Stimulated activated CD8-positive, alpha-beta memory T cell treated with anti-CD3 and anti-CD28 coated beads, Interleukin-2, amount 100 ng/mL, for 1 hour (primary cell): ENCODE measurements at places on chromosomes 1 and 21.

DNA sequence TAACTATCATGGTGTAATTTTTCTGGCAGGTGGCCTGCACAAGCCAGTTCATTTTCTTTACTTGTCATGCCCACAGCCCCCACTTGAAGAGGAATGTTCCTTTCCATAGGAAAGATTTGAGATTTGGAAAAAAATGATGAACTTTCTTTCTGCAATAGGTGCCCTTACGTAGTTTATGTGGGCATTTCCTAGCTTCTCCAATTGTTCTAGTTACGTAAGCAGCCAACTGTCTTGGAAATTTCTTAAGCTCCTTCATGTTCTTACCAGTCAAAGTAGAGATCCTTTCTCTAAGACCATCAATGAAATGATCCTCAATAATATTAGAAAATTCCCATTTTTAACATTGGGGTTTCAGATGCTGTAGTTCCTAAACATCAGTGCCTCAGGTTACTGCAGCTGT, 109.5 kb upstream of the F3 start:
- DNase-seq = no peak

DNA sequence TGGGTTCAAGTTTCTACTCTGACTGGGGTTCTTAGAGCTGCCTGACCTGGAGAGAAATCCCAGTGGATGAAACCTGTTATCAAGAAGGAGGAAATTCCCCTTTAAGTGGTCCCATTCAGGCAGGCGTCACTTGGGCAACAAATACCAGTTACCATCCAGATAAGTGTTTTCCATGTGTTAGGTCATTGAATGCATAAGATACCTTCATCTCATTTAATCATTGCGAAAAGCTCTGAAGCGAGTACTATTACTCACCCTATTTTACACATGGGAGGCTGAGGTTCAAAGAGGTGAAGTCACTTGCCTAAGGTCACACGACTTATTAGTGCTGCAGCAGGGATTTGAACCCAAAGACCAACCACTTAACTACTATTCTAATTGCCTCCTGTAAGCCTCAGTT, 45.5 kb upstream of the RPL11 start:
- DNase-seq = no peak

DNA sequence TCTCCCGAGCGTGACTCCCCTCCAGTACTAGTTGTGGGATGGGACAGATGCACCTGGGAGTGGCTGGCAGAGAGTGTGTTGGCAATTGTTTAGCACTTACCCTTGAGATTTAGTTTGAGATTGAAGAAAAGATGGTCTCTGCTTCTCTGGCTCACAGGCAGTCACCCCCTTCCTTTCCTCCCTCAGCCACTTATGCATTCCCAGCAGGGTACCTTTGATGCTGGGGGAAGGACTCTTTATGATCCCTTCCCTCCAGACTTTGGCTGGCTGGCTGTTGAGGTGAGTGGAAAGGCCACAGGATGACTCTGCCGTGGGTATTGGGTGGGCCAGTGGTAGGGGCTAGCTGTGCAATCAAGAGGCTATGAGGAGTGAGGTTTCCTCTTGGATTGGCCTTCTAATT, 236.8 kb downstream of the CAMTA1 start:
- DNase-seq = no peak

DNA sequence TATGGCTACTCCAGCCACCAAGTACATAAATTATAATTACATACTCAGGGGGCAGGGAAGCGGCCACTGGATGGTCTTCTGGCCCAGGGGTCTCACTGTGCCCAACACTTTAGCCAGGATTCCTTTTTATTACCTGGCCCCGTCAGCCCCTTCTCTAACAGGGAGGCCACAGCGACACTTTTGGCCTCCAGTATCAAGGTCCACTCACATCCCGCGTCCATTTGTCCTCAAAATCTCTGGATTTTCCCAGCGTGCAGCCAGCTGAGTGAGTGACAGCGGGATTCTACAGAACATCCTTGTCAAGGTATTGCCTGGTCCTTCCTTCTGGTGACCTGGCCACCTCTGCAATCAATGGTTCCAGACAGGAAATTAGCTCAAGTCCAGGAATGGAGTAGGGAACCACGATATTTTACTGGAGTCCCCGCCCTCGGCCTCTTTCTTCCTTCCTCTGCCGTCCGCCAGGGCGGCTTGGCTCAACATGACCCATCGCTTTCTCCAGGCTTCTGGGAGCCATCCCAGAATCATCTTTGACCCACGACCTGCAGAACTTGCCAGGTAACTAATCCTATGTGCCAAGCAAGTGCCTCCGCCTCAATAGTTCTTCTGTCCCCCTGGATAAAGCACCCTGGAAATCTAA, 2.7 kb upstream of the COL6A2 start:
- no peak for DNase-seq

- DNase-seq = no peak
Measured at GRCh38 chr1:43447891-43448708, 5.6 kb downstream of the HYI start.
